ENCODE measurements at places on chromosomes 4 and X.

DNA sequence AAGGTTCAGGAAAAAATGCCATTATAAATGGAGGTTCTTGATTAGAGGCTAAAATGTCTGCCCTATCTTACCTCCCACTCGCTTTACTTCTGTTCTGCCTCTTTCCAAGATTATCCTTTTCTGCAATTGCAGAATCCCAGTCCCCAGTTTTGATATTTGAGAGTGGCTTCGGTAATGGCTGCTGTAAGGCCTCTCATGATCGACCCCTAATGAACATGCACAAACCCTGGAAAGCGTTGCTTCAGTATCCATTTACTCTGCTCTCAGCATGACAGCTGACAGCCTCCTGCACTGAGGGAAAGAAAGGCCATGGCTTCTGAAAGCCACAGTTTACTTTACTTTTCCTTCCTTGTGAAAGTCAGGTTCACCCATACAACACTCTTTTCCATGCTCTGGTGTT is 325.4 kb upstream of the GALNT7 start:
- DNase-seq, result no peak

DNA sequence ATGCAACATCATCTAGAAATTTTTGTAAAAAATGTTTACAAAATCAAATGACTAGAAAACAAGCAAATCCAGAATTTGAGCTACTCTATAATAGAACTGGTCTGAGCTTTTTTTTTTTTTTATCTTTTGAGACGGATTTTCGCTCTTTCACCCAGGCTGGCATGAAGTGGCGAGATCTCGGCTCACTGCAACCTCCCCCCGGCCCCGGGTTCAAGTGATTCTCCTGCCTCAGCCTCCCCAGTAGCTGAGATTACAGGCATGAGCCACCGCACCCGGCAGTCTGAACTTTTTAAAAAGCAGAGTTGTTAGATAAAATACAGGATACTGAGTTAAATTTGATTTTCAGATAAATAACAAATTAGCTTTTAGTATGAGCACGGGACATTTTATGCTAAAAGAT is 11.0 kb downstream of the SPP1 start:
- DNase-seq, result no peak

GRCh38 chrX:153469811-153470410 is 465 bp downstream of the HAUS7 start:
- DNase-seq, result no peak

- DNase-seq, result no peak
Measured at GRCh38 chr4:119135721-119136121, at the start of gene MYOZ2. MYOZ2 (plus strand) TSS chr4:119135832; CDS start chr4:119136526, 694 bp downstream.

DNA sequence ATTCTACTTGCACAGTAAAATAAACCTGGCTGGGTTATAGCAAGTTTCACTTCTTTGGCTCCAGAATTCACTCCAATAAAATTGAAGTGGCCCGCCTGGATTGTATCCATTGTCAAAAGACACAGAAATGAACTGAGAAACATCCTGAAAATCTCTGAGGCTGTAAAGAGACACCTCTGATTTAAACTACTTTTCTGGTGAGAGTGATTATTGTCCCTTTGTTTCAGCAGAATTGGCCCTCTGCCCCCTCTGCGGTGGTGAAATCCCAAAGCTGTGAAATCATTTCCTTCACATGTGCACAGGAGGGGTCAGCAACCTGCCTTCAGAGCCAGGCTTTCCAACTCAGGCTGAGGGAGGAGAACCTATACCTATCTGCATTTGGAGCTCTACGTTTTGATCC is 23.0 kb downstream of the GAB3 start:
- no peak for DNase-seq

DNA sequence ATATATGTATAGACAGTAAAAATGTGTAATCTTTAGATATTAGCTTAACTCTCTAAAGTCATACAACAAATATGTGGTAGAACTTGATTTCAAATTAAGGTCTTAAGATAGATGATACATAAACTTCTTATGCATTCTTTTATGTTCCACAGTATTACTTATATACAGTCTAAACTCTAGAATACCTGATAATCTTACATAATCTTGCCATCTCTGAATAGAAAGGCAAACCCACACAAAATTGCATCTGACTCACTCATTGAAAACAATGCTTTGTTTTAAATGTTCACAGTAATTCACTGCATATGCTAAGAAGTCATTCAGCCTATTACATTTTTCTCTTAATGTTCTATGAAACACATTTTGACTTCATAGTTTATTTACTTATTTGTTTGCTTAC is 10.1 kb downstream of the SULT1B1 start:
- no peak for DNase-seq

DNA sequence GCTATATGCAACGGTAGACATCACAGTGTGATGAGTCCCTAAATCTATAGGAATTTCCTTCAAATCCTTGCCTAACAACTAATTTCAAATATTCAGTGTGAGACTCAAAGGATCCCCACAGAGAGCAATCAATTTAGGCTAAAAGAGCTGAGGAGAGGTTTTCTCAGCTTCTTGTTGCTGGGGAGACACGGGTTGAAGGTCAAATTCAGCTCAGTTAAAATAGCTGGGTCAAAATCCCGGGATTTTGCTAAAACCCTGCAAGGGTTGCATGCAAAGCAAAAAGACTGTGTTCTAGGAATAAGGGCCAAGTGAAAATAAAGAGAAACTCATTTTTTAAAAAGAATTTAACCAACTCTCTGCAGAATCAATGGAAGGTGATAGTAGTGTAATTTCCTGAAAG is 1073.4 kb downstream of the NLGN4X start:
- no peak for DNase-seq

- DNase-seq, result no peak
Measured at GRCh38 chr4:41375561-41375960, 118.8 kb downstream of the UCHL1 start.

DNA sequence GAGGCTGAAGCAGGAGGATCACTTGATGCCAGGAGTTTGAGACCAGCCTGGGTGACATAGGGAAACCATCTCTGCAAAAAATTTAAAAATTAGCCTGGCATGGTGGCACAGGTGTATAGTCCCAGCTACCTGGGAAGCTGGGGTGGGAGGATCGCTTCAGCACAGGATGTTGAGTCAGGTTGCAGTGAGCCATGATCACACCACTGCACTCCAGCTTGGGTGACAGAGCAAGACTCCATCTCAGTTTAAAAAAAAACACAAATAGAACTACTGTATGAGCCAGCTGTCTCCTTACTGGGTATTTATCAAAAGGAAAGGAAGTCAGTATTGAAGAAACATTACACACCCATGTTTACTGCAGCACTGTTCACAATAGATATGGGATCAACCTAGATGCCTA is 138.7 kb downstream of the RAP1GDS1 start:
- DNase-seq, result no peak

DNA sequence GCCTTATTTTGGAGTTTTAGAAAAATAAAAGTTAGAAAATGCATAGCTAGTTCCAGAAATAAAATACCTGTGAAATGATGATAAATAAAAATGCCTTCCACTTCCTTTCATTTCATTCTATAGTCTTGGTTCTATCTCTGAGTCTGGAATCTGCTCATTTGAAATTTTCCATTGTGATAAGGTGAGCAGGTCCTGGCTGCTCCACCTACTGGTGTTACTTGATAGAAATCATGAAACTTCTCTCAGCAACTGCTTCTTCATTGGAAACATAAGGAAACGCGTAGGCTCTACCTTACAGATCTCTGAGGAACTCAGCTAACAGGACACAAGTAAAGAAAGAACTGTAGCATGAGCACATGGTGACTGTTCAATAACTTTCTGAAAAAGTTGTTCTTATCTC is 141.8 kb downstream of the DCHS2 start:
- no peak for DNase-seq

DNA sequence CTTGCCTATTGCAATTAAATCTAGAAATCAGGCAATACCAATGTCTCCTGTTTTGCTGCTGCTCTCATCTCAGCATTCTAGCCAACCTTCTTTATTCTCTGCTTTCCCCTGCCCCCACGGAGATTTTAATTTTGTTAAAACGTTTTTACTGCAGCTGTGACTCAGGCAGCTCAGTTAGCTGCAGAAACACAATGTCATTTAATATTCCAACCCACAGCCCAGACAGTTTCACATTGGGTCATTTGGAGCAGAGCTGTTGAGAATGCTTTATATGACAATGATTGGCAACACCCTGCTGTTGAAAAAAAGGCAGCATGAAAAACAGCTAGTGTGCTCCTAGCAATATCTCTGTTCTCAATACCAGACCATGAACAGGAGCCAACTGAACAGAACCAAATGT is 12.6 kb upstream of the SLC10A4 start:
- DNase-seq, result no peak

DNA sequence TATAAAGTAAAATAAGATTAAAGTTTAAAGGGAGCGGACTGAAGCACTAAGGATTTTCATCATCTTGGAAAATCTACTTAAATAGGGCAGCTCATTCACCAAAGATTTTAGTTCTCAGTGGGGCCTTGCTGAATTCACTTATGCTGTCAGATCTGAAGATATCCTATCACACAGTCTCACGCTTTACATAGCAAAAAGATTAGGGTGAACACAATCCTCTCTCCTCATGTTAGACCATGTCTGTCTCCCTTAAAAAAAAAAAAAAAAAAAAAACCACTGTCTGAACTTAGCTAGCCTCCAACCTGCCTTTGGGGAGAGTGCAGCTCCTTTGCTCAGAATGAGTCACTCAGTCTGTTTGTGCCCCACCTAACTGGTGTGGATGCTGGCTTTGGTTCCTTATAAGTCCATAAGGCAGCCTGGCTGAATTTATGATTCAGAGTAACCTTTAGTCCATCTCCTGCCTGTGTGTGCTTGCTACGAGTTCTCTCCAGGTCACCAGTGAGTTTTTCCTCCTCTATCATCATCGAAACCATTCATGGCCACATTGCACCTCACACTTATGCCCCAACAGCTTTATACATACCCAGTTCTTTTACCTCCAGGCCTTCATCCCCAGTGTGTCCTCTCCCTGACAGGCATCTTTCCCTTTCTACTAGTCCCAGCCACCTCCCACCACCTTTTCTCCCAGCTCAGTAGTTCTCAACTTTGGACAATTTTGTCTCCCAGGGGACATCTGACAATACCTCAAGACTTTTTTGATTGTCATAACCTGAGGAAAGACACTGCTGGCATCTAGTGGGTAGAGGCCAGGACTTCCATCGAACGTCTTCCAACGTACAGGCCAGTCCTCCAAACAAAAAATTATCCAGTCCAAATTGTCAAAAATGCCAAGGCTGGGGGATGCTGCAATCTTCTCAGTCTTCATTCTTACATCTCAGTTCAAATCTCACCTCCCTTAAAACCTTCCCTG is 220.7 kb upstream of the EMCN start:
- no peak for DNase-seq

- DNase-seq, result no peak
Measured at GRCh38 chr4:24971192-24971591, 58.4 kb upstream of the CCDC149 start.

DNA sequence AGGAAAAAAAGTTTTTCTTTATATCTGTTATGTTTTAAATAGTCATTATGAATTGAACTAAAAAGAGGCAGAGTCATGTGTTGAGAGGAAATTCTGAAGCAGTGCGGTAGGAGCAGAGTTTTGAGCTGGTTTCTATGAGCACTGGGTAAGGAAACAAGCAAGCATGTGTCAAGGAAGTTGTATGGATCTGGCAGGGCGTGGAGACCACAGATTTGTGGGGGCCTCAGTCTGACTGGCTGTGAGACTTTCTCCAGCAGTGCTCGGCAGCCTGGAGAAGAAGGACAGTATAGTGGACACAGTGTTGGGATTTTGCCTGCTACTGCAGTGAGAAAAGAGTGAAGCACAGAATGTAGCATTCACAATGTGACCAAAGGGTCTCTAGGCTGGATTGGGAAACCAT is 399.1 kb downstream of the INPP4B start:
- DNase-seq, result no peak

DNA sequence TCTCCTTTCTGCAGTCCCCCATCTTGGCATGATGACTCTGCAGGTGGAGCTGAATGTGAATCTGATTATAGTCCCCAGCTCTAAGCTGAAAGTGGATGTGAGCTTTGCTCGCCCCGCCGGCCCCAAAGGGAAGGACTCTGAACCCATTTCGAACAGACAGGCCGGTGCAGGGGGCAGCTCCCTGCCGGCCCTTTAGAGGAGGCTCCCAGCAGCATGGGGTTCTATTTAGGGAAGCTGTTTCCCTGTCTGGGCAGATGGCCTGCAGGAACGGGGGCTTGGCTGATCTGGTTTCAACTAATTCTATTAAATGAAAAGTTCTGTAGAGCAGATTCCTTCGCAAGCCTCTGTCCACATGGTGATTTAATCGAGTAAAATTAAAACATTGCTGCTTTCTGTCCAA is 104.8 kb upstream of the MSX1 start:
- DNase-seq, result no peak

DNA sequence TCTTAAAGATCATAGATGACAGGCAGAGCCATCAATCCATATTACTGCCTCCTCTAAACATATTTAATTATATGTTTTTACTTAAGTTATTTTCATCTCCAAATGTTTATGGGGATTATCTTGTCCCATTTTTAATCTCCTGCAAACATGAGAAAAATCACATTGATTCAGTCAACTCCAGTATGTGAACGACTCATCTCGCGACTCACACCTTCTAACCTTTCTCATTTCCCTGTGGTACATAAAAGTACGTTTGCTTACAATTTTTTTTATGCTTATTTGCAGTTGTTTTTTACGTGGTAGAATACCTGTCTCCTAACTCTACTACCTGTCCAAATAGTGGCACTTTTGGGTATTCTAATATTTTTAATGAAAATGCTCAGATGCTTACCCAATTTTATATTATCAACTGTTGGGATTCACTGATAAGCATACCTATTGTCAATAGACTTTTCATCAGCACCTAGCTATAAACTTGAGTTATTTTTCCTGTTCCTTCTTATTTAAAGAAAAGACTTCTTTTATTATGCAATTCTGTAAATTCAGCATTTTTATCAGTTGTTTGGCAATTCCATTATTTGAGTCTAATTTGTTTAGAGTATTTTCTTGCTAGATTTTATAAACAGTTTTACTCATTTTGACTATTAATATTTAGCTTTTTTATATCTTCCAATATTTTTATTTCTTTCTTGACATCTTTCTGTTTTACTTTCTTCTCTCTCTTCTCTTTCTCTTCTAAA is 276.6 kb downstream of the ANK2 start:
- DNase-seq, result no peak

- no peak for DNase-seq
Measured at GRCh38 chrX:133376422-133376821, 38.9 kb downstream of the GPC4 start.

- no peak for DNase-seq
Measured at GRCh38 chrX:335758-336155, 17.2 kb upstream of the GTPBP6 start.

GRCh38 chrX:12370497-12370986 is 232.3 kb downstream of the FRMPD4 start:
- no peak for DNase-seq

GRCh38 chr4:147102596-147102995 is 156.9 kb upstream of the TTC29 start:
- no peak for DNase-seq
